ENCODE measurements at places on chromosomes 7 and 10.

GRCh38 chr7:34835901-34836600 lies 178.0 kb downstream of the NPSR1 start:
- no peak for DNase-seq

DNA sequence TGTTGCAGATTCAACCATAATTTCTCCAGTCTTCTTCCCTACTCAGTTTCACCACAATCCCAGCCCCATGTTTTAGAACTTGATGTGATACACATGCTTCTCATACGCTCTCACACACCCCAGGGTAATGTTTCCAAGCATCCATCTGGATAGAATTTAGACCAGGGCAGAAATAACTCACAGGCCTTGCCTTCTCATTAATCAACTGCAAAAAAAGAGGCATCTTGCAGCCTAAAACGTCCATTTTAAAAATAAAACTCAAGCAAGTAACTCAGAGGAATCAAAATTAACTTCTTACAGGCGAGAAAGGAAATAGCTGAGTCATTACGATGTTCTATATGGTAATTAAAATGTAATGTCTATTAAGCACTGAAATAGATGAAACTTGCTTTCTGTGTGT lies 127.2 kb upstream of the RSU1 start:
- DNase-seq: no peak

GRCh38 chr7:130008941-130009847 lies 42.0 kb downstream of the ZC3HC1 start:
- no peak for DNase-seq

- DNase-seq: no peak
These were observed 49.3 kb upstream of the GNA12 start for GRCh38 chr7:2893411-2893861.

GRCh38 chr10:71667387-71667752 lies 52.2 kb downstream of the C10orf105 start:
- DNase-seq: peak; percentile 34

- DNase-seq: no peak
These were observed 74.1 kb downstream of the GTF2IRD1 start for GRCh38 chr7:74527842-74528241.
